ENCODE measurements at places on chromosomes 16 and 17. TPM values are rescaled to one million over a fixed set of nuclear protein-coding genes. Genes with fewer than 3 reads are reported as not detected.

DNA sequence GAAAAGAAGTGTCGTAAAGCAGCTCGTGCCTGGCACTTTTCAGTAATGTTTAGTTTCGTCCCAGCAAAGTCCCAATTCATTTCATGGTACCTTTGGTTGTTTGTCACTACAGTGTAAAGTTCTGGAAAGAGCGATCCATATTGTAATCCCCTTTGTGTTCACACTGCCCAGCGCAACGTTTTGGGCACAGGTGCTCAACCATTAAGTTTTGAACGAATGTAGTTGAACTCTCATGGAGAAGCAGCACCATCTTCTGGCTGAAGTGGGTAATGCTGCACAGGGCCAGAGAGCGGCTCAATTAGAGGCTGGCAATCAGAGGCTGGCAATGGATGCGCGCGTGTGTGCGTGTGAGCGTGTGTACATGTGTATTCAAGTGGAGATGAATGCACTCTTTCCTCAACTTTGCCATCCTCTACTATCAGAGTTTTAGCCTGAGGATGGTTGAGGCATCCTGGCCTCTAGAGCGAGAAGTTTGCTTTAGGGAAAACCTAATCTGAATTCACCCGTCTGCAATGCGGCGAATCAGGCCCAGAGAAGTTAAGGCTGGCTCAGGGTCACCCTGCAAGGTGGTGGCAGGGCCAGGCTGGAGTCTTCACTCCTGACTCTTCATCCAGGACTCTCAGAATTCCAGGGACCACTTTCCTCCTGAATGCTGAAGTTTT, 29.9 kb downstream of the DYNLL2 start:
- H3K27me3 ChIP-seq: peaks cover 4% of the 10 kb centered on the region
- peak; percentile 77 for DNase-seq
- no peak overlapping the region for H3K27ac ChIP-seq
- H3K4me3 ChIP-seq: no peak overlapping the region

GRCh38 chr16:66489818-66490217, 60.1 kb downstream of the TK2 start:
- DNase-seq: peak; percentile 21
- H3K36me3 ChIP-seq: no peaks in the 10 kb centered on the region
- H3K4me3 ChIP-seq: no peak overlapping the region
- no peak overlapping the region for H3K27ac ChIP-seq
- peaks cover 25% of the 10 kb centered on the region for H3K4me1 ChIP-seq

DNA sequence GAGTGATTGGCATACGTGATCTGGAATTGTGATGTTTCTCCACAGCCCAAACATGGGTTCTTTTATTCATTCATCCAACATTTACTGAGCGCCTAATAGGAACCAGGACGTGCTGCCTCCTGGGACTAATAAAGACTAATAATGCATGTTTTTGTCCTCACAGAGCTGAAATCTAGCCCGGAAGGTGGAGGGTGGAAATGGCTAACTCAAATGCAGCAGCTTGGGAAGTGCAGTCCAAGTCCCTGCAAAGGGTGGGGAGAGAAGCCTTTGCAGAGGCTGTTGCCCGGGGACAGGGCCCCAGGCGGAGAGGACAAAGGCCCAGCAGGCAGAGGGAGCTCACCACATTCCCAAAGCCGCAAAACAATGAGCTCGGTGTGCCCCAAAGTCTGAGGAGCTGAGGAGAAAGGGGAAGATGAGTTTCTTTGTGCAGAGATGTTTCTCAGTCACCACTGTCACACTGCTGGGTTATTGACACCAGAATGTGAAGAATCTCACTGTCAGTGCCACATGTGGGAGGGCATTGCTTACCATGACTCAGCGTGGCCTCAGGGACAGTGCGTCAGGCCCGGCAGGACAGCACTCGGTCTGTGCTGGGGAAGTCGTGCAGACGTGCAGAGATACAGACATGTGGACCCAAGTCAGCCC, 118.2 kb upstream of the CHMP6 start:
- H3K27me3 ChIP-seq: no peaks in the 10 kb centered on the region
- no peak overlapping the region for H3K4me3 ChIP-seq
- H3K27ac ChIP-seq: no peak overlapping the region
- peaks cover 5% of the 10 kb centered on the region for H3K4me1 ChIP-seq
- no peaks in the 10 kb centered on the region for H3K36me3 ChIP-seq
- DNase-seq: peak; percentile 84

DNA sequence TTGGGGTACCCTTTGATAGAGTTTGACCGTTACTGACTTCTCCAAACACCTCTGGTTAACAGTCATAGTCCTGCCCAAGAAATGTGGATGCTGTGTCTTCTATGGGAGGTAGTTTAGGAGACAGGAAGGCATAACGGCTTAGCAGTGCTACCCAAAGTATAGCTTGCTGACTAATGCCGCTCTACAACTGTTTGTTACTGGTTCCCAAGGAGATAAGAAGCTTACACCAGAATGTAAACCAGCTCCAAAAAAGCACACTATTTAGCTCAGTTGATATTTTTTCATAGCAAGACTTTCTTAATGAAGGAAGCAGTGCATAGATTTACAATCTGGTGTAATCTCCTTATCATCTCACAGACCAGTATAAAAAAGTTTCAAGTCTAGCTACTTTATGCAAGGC, 95.7 kb downstream of the HS3ST3B1 start:
- no peaks in the 10 kb centered on the region for H3K36me3 ChIP-seq
- no peak overlapping the region for H3K4me3 ChIP-seq
- no peaks in the 10 kb centered on the region for H3K27me3 ChIP-seq
- peak; percentile 59 for DNase-seq
- no peak overlapping the region for H3K27ac ChIP-seq

DNA sequence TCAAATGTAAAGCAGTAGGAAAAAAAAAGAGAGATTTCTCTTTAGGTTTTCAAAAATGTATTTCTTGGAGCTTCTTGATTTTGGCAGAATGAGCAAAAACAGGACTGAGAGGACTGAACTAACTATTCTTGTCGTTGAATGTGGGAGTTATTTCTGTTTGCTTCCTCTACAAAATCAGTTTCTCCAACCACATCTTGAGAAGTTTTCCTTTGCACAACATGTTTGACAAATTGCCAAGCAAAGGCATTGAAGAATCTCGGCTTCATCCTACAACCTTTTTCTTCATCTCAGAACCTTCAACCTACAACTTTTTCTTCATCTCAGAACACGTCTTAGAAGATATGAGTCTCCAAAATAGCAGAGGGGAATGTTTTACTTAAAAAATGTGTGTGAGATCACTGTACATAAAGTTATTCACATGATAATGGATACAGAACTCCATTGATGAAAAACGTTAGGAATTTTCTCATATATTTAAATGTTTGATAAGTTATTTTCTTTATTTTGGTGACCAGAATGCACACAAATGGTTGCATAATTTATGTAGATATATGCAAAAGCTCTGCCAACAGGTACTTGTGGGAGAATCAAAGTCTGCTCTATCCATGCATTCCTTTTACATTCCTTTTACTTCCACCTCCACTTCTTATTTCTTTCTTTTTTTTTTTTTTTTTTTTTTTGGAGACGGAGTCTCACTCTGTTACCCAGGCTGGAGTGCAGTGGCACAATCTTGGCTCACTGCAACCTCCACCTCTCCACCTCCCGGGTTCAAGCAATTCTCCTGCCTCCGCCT, 370.0 kb downstream of the KCNJ2 start:
- no peaks in the 10 kb centered on the region for H3K27me3 ChIP-seq
- no peaks in the 10 kb centered on the region for H3K36me3 ChIP-seq
- no peak overlapping the region for H3K4me3 ChIP-seq
- H3K4me1 ChIP-seq: no peaks in the 10 kb centered on the region
- no peak for DNase-seq

Gene CCL4L2
- total RNA-seq: not detected

GRCh38 chr17:8018436-8018835, 16.0 kb downstream of the GUCY2D start:
- DNase-seq: no peak
- no peaks in the 10 kb centered on the region for H3K36me3 ChIP-seq
- H3K27me3 ChIP-seq: peaks cover 17% of the 10 kb centered on the region
- peaks cover 15% of the 10 kb centered on the region for H3K4me1 ChIP-seq

Gene YPEL2
- total RNA-seq: 24.2 TPM

DNA sequence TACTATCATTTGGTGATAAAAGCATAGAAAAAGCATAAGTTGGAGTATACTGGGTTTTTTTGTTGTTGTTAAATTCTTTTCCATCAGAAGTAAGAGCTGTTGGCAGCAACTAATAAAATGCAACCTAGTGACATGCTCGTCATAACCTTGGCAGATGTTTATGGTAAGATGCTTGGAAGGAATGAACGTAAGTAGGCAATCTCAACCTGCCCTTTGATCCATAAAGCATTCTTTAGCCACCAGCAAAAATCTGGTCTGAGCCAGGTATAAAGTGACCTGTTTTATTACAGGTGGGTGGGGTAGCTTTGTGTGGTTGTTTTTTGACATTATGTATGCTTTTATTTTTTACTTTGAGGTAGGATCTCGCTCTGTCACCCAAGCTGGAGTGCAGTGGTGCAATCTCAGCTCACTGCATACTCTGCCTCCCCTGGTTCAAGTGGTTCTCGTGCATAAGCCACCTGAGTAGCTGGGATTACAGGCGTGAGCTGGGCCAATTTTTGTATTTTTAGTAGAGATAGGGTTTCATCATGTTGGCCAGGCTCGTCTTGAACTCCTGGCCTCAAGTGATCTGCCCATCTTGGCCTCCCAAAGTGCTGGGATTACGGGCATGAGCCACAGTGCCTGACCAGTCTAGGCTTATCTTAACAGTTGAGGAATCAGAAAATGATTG, 22.0 kb downstream of the WSB1 start:
- H3K27ac ChIP-seq: peak overlapping the region; percentile 90
- H3K4me1 ChIP-seq: peaks cover 14% of the 10 kb centered on the region
- DNase-seq: no peak
- no peak overlapping the region for H3K4me3 ChIP-seq
- H3K36me3 ChIP-seq: peaks cover 58% of the 10 kb centered on the region

Gene MYO15B
- 0.88 TPM for total RNA-seq

Gene SLFN12L
- 0.88 TPM for total RNA-seq

Data from osteoblast (primary cell).